ENCODE measurements at places on chromosomes 1 and 21.

GRCh38 chr1:41700581-41700980 is 216.1 kb upstream of the EDN2 start:
- DNase-seq: no peak

- DNase-seq: no peak
Observed at GRCh38 chr1:212578041-212578440, 30.5 kb upstream of the ATF3 start.

- DNase-seq: no peak
Observed at GRCh38 chr1:205714190-205714905, 34.0 kb upstream of the SLC45A3 start.

GRCh38 chr1:164695956-164696665 is 137.1 kb downstream of the PBX1 start:
- DNase-seq: no peak

DNA sequence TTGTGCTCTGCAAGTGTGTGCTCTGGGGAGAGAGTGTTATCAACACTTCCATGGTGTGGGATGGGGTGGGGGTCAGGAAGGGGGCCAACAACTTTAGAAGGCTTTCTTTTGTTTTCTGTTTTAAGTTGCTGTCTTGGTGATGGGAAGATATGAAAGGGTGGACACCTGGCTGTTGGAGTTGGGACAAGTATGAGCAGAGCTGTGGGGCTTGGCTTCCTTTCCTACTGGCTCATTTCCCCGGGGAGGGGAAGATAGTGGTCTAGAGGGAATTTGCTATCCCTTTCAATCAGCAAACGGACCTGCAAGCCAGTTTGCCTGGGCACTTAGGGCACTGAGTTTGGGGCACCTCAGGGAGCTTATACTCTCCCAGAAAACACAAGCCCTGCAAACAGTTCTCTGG is 19.2 kb downstream of the IER5 start:
- DNase-seq: no peak

GRCh38 chr1:160726114-160726497 is 12.9 kb upstream of the SLAMF7 start:
- peak; percentile 47 for DNase-seq

DNA sequence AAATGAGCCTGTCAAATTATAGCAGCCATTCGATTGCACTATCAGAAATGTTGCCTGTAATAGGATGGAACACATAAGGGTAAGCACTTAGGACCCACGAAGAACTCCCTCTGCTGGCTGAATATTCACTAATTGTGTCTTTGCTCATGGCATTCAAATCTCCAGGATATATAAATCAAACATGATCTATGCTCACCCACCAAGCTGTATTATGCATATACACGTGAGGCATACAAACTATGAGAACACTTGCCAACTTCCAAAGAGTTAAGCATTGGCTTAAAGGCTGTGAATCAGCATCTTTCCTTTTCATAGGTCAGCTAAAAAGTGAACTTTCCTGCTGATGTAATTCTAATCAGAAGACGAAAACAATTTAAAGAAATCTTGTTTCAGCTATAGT is 34.5 kb downstream of the TMPRSS15 start:
- peak; percentile 1 for DNase-seq

- no peak for DNase-seq
Observed at GRCh38 chr1:54567961-54568360, 19.9 kb downstream of the ACOT11 start.

- DNase-seq: no peak
Observed at GRCh38 chr1:242523719-242524570, 552 bp downstream of the PLD5 start.

DNA sequence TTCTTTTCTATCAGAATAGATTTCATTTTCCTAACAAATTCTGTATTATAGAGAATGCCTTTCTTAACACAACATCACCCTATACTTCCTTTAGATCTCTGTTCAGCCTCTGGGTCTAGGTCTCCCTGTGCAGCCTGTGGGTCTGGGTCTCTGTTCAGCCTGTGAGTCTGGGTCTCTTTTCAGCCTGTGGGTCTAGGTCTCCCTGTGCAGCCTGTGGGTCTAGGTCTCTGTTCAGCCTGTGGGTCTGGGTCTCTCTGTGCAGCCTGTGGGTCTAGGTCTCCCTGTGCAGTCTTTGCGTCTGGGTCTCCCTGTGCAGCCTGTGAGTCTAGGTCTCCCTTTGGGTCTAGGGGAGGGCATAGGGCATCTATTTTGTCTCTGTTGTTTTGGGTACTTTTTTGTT is 59.6 kb upstream of the DIP2A start:
- no peak for DNase-seq

Data from LoVo (cell line).